ENCODE measurements at places on chromosomes 5 and 9. TPM values are rescaled to one million over a fixed set of nuclear protein-coding genes. Genes with fewer than 3 reads are reported as not detected.

- DNase-seq = no peak
These were observed 25.1 kb downstream of the NANS start for GRCh38 chr9:98081477-98082219.

DNA sequence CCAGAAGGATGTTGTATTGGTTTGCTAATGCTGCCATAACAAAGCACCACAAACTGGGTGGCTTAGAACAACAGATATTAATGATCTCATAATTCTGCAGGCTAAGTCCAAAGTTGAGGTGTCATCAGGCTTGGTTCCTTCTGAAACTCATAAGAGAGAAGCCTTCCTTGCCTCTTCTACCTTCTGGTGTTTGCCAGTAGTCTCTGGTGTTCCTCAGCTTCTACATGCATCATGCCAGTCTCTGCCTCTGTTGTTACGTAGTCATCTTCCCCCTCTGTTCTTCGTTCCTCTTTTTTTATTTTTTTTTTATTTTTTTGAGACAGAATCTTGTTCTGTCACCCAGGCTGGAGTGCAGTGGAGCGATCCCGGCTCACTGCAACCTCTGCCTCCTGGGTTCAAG lies 61.8 kb downstream of the LRRC70 start:
- DNase-seq = no peak

DNA sequence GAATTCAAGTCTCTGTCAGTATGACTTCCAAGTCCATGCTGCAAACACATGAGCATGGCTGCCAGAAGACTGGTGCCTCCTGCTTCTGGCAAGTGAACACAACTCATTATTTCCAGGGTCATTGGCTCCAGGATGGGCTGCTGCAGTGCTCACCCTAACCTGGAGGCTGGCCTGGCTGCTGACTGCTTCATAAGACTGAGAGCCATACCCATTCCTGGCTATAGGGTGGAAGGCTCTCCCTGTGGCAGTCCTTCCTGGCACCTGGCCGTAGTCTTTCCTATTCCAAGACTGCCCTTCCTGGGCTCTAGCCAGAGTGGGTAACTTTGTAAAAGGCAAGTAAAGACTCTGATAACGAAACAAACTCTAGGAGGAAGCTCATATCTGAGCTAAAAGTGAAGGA lies 51.2 kb downstream of the CXXC5 start:
- DNase-seq = no peak

- no peak for DNase-seq
These were observed 16.8 kb downstream of the KDM3B start for GRCh38 chr5:138369261-138369660.

GRCh38 chr5:150853561-150853960 lies 7.2 kb downstream of the IRGM start:
- no peak for DNase-seq

GRCh38 chr5:1517838-1518237 lies 5.9 kb downstream of the LPCAT1 start:
- DNase-seq = peak; percentile 63

- DNase-seq = no peak
These were observed 1408.4 kb upstream of the WWC1 start for GRCh38 chr5:166883016-166883415.

GRCh38 chr5:34930462-34930844 lies 1.1 kb downstream of the DNAJC21 start:
- no peak for DNase-seq

DNA sequence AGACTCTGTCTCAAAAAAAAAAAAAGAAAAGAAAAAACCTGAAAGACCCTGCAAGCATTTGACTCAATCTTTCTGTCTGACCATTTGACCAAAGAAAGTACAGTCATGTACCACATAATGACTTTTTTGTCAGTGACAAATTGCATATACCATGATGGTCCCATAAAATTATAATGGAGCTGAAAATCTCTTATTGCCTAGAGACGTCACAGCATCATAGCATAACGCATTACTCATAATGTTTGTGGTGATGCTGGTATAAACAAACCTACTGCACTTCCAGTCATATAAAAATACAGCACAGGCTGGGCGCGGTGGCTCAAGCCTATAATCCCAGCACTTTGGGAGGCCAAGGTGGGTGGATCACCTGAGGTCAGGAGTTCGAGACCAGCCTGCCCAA lies 10.5 kb downstream of the ECM2 start:
- DNase-seq = no peak

- DNase-seq = no peak
These were observed 46.8 kb upstream of the NKD2 start for GRCh38 chr5:961711-962240.

GRCh38 chr5:79582186-79582585 lies 30.1 kb upstream of the TENT2 start:
- DNase-seq = no peak

DNA sequence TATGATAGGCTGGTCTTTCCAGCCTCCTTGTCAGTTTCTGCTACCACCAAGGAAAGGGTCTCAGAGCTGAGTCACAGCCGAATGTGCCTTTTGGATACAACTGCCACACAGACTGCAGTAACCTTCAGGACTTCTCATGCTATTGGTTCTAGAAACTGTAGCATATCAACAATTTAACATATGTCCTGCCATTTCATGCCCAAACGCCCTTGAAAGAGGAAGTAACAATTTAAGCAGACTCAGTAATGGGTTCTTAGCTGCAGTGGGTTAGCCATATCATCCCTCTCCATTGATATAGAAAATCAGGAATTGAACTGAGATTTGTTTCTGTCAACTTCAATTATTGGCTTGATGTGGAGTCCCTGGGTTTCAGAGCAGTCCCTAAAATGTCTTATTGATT lies 4.1 kb upstream of the CLK4 start:
- DNase-seq = no peak

Gene PCDHGB3
- total RNA-seq = 7.3 TPM

Gene GABRA1
- total RNA-seq = not detected

Gene ADAMTSL2
- total RNA-seq = 9.5 TPM

Gene ERMP1
- 19.9 TPM for total RNA-seq

Gene ICE1
- 18.3 TPM for total RNA-seq

Gene TEX48
- total RNA-seq = not detected

Gene TAF11L2
- total RNA-seq = not detected
